ENCODE measurements at places on chromosomes 12 and 14.

GRCh38 chr12:120263748-120264085 is 1.8 kb downstream of the PXN start:
- DNase-seq = no peak

DNA sequence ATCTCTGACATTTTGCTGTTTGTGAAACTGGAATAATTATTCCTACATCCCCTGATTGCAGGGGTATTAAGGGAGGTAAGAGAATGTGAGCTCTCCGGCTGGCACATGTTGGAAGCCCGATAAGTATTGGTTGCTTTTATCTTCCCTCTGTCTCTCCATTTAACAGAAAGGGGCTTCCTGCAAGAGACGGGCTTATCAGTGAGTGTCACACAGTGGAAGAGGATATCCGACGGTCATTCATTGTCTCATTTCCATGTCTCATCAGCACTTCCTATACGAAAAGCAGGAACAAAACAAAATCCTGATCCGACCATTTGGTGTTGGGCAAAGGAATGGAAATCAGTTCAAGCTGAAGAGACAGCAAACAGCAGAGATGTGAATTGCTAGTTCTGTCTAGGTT is 10.7 kb downstream of the DYRK4 start:
- DNase-seq = no peak

DNA sequence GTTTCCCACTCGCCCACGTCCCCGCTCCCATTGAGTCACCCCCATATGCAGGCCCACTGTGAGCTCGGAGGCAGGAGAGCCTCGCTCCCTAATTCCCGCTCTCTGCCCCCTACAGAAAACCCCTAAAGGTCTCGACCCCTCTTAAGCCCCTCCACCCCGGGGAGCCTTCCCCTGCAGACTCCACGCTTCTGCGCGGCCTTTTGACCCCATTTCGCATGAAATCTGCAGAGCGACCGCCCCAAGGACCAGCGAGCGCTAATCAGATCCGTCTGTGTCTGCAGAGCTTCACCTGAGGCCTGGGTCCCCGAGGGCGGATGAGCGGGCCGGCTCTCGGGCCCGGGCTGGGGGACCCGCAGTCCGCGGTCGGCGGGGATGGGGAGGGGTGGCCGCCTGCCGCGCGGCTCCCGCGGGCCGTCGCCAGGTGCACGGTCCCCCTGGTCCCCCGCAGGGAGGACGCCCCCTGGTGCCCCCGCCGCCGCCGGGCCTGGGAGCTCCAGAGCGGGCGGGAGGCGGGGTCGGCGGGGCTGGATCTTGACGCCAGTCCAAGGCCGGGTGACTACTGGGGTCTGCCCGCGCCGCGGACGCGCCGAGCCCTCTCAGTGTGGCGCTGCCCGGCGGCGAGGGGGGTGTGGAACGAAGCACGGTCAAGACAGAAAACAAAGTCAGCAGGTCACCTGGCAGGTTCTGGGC is 10.1 kb downstream of the BMP4 start:
- no peak for DNase-seq

- no peak for DNase-seq
These were observed 153.4 kb downstream of the BRMS1L start for GRCh38 chr14:35979531-35979930.

DNA sequence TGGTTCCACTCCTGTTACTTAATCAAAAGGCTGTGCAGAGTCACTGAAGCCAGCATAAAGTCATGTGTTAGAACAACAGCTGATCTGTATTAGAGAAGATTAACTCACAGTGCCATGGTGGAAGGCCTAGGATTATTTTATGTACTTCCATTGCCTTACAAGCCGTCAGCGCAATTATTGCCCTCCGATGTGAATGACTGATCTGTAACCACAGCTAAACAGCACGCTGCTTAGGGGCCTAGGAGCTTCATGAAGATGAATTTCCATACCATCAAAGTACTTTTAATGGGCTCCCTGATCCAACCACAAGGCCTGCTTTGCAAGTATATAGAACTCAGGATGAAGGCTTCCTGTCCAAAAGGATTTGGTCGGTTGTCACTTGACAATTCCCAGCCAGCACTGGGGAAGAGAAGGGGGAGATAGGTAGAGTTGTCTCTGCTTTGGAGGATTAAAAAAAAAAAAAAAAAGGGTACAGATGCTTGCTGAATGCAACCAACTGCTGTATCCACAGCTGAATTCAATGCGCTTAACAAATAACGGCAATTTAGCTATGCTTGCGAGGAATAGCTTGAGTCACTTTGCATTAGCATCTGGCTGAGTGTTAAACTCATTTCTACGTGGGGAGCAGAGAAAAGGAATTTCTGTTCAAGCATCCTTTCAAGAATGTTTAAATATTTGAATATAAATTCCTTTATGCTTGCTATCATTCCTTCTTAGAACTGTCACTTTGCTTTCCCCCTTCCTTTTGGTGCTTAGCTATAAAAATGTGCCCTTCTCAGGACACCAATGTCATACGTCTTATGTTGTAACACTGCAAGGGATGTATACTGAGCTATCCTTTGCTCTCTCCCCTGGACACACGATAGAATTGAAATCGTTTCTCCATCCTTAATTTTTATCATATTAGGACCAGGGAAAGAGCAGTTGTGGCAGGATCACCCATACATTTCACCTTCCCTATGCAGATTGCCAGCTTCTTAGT is 387.8 kb downstream of the SOX5 start:
- no peak for DNase-seq

DNA sequence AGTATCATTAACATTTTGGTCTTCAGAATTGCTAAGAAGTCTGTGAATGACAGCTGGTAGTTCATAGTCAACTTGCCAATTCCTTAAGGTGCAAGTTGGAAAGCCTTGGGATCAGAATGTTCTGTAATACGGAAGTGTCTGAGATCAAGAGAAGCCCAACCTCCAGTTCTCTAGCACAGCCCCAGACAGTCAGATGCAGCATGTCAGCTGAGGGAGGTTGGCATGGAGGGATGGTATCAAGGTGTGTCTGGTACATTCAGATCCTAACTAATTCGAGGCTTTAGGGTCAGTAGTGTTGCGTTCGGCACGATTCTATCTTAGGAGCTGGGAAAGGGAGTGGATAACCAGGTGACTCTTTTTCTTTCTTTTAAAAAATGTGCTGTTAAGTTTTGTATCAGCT is 38.3 kb downstream of the FNTB start:
- DNase-seq = no peak

DNA sequence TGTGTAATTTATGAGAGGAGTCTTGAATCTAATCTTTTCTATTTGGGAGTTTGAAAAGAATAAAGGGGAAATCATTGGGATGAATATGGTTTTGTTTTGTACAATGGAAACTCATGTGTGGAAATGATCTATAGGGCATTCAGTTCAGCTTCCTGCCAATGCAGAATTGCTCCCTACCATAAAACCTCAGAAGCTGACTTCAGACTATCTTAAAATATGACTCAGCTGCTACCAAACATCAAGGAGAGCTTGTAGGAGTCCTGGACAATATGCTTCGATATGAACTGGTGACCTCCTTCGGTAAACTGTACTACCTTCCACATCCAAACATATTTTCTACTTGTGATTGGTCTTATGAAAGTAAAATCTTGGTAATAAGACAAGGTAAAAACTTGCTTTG is 160.6 kb downstream of the CAPZA3 start:
- no peak for DNase-seq

DNA sequence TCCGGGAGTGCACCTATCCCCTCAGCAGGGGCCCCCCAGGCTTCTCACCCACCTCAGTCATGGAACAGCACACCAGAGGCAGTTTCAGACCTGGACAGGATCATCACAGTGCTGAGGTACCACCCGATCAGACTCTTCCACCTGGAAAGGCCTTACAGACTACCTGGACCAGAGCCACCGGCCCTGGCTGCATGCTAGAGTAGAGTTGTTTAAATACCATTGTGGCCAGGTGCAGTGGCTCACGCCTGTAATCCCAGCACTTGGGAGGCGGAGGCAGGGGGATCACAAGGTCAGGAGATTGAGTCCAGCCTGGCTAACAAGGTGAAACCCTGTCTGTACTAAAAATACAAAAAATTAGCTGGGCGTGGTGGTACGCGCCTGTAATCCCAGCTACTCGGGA is 61.5 kb downstream of the TSPAN11 start:
- no peak for DNase-seq

GRCh38 chr12:61676520-61676919 is 583.7 kb upstream of the USP15 start:
- DNase-seq = no peak

DNA sequence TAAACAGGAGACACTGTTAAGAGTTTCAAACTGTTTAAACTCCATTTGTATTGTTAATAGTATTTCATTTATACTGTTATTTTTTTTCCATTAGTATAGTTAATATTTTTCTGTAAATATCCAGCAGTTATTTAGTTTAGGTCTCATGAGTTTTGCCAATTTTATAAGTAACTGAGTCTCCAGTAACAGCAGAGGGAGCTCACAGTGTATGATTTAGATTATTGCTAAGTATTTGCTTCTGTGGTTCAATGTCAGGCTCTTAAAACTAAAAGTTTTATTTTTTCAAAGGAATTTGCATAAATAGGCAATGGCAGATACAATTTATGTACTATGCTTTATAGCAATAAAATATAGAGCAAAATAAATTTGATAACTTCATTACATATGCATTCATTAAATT is 209.7 kb downstream of the ATXN7L3B start:
- DNase-seq = no peak

DNA sequence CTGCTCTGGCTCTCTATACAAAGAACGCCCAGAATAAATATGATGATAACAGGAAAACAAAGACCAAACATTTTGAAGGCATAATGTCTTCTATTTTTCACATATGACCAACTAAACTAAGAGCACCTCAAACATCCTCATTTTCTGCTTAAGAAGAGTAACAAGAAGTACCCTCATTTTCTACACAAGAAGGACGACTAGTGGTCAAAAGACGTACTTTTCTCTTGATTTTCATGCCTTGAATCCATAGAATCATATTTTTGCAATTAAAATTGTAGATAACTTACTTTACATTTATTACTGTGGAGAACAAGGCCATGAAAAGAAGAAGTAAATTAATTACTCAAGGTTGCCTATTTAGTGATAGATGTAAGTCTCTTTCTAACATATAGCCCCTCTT is 358.6 kb downstream of the DUSP6 start:
- DNase-seq = no peak

DNA sequence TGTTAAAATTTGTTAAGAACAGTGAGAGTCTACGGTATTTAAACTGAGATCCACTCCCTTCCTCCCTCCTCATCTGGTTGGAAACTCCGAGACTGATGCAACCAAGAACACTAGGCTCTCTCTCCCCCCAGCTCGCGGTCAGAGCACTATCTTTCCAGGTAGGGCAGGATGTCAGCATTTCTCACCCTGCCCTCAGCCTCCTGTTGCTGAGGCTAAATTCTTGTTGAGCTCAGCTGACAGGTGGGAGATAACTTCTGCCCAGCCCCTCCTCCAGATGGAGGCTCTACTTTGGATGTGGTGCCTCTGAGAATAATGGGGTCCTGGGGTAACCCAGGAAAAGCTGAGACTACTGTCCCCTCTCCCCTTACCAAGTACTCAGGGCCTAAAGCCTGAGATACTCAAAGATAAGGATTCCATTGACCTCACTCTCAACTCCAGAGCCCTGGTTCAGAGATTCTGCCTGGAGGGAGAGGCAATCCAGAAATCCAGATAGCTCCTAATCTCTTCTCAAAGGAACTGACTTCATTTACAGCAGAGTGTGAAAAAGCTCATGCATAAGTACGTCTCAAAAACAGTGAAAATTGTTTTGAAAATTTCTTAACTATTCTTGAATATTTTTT is 110.1 kb downstream of the EML5 start:
- no peak for DNase-seq
